ENCODE measurements at places on chromosomes 4 and X. TPM values are rescaled to one million over a fixed set of nuclear protein-coding genes. Genes with fewer than 3 reads are reported as not detected.

DNA sequence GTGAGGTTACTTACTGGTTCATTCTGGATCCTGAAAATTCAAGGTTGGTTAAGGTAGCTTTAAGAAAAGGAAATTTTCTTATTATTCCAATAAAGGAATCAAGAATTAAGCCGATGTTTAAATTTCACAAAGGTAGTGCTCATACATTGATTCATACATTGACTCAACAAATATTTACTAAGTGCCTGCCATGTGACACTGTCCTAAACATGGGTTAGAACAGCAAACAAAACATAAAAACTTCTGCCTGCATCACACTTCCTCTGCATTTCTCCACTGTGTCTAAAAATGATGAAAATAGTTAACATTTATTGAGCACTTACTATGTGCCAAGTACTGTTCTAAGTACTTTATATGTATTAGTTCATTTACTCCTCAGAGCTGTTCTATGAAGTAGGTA lies 75.7 kb downstream of the RASL11B start:
- no peak for DNase-seq

DNA sequence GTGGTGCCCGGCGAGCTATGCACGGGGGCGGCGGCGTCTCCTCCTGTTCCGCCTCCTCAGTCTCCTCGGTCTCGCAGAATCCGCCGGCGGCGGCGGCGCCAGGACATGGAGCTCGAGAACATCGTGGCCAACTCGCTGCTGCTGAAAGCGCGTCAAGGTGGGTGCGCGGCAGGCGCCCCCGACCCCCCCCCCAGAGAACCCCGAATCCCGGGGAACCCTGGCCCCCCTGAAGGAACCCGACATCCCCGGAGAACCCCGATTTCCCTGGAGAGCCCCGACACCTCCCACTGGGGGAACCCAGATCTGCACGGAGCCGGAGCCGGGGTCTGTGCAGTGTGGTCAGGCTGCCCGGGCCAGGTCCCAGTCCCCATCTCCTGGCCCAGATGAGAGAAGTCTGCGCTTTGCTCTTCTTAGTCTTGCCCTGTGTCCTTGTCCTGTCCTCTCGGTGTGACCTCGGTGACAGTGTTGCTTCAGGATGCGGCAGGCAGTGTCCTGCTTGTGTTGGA lies 648 bp downstream of the GRK4 start:
- no peak for DNase-seq

- no peak for DNase-seq
These were observed 16.6 kb downstream of the ENPEP start for GRCh38 chr4:110492522-110492921.

DNA sequence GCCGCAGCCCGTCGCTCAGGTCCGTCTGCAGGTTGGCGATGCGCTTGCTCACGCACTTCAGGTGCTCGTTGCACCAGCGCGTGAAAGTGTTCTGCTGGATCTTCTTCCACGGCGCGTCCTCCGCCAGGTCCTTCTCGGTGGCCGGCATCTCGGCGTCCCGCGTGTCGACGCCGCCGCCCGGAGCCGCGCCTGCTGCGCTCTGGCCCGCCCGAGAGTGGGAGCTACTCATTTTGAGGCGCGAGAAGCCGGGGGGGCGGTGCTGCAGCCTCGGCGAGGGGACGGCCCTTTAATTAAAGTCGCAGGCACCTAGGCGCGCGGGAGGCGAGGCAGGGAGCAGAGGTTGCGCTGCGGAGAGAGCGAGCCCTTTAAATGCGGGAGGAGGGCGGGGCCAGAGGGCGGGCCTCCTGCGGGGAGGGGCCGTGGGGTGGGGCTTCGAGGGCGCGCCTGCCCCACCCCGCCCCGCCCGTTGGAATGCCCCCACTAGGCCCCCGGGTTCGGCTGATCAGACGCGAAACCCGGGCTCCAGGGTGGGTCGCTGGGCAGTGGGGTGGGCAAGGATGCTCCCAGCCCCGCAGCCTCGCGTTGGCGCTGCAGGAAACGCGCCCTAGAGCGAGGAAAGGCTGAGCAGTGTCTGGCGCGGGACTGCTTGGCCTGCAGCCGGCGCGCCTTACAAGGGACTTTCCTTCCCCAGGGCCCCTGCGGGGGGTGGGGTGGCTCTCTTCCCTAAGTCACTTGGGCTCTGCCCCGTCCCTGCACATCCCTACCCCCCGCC lies 3.2 kb downstream of the FLNA start:
- peak; percentile 90 for DNase-seq

DNA sequence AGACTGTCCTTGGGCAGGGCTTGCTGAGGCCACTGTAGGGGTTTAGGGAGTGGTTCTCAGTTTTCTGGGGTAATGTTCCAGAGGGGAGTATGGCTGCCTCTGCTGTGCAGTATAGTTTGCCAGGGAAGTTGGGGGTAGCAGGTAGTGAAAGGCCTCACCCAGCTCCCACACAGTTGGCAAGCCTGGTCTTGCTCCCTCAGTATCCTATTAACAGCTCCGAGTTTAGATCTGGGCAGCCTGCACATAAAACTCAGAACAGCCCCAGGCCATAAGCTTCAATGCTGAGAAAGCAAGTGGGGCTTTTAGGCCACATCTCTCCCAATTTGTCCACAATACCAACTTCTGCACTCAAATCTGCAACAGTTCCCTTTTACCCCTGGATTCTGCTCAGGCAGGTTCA lies 205.2 kb downstream of the GALNTL6 start:
- no peak for DNase-seq

- peak; percentile 25 for DNase-seq
These were observed 30.6 kb downstream of the LONRF3 start for GRCh38 chrX:119004920-119005524.

DNA sequence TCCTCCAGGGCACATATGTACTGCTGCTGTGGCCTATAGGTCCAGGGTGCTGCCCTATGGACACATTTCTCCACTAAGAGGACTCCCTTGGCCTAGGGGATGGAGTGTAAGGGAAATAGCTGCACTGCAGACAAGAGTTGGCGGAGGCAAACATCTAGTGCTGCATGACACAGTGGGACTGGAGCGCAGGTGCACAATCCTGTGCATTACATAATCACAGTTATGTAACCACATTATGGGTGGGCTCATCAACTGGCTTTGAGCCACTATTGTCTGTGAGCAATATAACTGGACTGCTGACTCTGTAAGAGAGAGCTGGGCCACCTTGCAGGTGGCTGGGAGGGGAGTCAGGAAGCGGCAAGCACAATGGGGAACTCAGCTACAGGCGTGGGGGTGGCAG lies 3.2 kb upstream of the TIGD2 start:
- DNase-seq: no peak

DNA sequence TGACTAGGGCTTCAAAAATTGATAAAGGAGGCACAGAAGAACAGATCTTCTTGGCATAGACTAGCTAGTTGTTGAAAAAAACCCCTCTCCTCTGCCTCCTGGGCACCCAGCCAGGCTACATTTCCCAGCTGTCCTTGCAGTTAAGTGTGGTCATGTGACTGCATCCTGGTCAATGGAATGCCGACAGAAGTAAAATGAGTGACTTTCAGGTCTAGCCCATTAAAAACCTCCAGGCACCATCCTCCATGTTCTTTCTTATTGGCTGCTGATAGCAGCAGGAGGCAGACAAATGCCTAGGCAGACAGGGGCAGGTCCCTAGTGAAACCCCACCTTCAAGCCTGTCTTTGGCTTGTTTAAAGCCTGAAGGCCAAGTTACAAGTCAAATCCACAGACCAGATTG lies 35.3 kb downstream of the ATXN3L start:
- DNase-seq: no peak

GRCh38 chrX:135086197-135086854 lies 34.0 kb downstream of the ETDB start:
- peak; percentile 8 for DNase-seq

- no peak for DNase-seq
These were observed 127.0 kb downstream of the STOX2 start for GRCh38 chr4:184032091-184032490.

- no peak for DNase-seq
These were observed 182.7 kb upstream of the PCDH7 start for GRCh38 chr4:30537456-30537855.

DNA sequence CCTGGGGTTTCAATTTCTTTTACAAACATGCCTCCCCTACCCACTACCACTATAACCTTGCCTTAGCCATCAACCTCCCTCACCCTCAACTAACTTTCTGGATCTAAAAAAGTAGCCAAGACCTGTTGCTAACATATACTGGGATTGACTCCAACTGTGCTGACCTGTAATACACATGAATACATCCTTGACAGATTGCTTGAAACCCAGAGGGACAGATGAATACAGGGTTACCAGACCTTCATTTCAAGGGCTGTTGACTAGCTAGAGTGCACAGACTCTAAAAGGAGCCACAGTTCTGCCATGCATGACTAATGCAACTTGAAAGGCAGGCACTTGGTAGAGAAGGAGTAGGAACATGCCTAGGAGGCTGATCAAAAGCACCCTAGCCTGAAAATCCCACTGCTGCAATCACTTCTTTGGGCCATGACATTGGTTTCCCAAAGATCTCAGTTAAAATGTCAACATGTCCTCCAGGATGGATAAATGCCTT lies 121.0 kb downstream of the PCDH19 start:
- no peak for DNase-seq

- DNase-seq: no peak
These were observed 25.8 kb upstream of the PBDC1 start for GRCh38 chrX:76147106-76147505.

GRCh38 chrX:120761810-120762209 lies 113.9 kb downstream of the CT47B1 start:
- no peak for DNase-seq

DNA sequence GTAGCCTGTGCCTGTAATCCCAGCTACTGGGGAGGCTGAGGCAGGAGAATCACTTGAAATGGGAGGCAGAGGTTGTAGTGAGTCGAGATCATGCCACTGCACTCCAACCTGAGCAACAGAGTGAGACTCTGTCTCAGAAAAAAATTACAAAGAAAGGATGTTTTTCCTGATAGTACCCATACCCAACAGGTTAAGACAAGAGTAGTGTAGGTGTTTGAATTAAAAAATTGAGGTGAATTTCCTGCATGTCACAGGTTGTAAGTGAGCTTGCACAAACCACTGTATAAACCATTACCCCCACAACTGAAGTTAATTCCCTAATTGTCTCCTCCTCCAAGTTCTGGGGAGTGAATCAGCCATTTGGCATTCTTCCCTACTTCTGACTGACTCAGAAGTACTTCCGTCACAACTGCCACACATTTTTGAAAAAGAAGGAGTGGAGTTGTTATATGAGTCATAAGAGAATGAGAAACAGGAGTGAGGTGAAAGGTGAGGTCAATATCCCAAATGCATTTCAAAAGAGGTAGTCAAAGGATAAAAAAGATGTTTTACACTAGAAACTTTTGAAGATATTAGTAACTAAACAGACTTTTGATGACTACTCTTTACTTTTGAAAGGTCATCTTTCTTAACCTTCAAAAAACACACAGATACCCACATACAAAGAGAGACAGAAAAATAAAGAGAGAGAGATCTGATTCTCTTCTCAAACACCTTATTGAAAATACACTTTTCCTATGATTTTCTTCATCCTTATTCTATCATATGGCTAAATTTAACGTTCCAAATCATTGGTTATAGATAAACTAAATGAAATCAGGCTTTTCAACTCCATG lies 134.5 kb downstream of the BTC start:
- DNase-seq: no peak

- no peak for DNase-seq
These were observed 64.7 kb upstream of the UXT start for GRCh38 chrX:47723689-47724088.

DNA sequence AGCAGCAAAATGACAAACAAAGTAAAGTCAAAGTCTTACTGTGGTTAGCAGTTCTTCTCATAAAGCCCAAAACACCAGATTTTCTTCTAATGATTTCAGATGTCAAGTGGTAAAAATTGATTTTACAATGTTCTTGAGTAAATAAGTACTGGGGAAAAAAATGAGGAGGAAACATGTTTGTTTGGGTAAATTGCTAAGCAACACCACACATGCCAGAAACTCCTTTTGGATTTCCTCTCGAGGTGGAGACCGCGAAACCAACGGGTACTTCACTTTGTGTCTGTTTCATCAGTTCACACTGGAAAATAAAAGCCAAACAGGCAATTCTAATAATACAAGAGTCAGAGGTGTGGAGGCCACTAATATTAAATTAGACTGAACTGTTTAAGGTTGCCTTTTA lies 4.6 kb upstream of the PKD2 start:
- no peak for DNase-seq

GRCh38 chr4:176377780-176378179 lies 58.0 kb downstream of the SPCS3 start:
- DNase-seq: no peak

DNA sequence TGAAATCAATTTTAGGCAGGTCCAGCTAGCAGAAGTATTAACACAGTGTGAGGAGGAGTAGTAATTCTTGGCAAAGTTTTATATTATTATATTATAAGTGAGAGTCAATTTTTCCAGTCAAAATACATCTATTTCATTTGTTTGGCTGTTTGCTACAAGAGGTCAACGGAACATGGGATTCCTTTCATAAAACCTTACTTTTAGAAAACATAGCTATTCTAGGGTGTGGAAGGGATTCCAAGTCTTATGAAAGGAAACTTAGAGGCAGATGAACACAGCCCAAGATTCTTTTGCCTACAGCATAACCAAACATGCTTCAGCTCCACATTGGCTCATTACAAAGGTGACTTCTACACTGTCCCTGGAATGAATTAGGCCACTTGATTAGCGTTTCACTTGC lies 29.9 kb upstream of the PCDH19 start:
- DNase-seq: no peak

GRCh38 chr4:109826719-109827118 lies 1.1 kb upstream of the RRH start:
- DNase-seq: no peak

- DNase-seq: no peak
These were observed 73.3 kb upstream of the NALF2 start for GRCh38 chrX:69430785-69431184.

- no peak for DNase-seq
These were observed 36.6 kb downstream of the MAGEE2 start for GRCh38 chrX:75748431-75748830.

GRCh38 chr4:48931459-48931858 lies 24.9 kb upstream of the OCIAD2 start:
- no peak for DNase-seq

DNA sequence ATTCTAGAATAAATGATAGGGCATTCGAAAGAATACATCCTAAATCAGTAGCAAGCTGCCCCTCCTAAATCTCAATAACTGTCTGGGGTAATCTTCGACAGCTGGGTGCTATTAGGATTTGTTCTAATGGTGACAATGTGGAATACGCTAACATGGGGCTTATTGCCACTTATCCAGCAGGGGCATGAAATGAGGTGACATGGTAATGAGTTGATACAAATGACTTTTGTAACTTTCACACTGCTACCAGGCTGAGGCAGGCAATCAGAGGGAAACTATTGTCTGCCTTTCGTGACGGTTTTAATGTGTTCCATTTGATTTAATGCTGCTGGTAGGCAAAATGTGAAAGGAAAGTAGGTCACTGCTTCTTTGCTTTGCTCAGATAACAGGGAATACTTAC lies 1047.4 kb upstream of the PABPC4L start:
- DNase-seq: no peak

The AREG gene
- total RNA-seq: 0.38 TPM

The FGFR3 gene
- total RNA-seq: not detected

The FAM193A gene
- total RNA-seq: 26.9 TPM

The PTPN13 gene
- 0.07 TPM for total RNA-seq

The IRF2 gene
- 44.3 TPM for total RNA-seq

The YIPF7 gene
- total RNA-seq: not detected

The CXCR3 gene
- 66.1 TPM for total RNA-seq

The GATB gene
- total RNA-seq: 29.6 TPM

All from CD8-positive, alpha-beta memory T cell (primary cell).